ENCODE measurements at places on chromosomes 11 and 22.

GRCh38 chr11:96207459-96208449 lies 135.2 kb downstream of the MAML2 start:
- H3K27ac ChIP-seq: peak overlapping the region; percentile 99
- H3K36me3 ChIP-seq: peaks cover 6% of the 10 kb centered on the region
- H3K4me3 ChIP-seq: peak overlapping the region; percentile 71
- H3K4me1 ChIP-seq: peaks cover 62% of the 10 kb centered on the region

DNA sequence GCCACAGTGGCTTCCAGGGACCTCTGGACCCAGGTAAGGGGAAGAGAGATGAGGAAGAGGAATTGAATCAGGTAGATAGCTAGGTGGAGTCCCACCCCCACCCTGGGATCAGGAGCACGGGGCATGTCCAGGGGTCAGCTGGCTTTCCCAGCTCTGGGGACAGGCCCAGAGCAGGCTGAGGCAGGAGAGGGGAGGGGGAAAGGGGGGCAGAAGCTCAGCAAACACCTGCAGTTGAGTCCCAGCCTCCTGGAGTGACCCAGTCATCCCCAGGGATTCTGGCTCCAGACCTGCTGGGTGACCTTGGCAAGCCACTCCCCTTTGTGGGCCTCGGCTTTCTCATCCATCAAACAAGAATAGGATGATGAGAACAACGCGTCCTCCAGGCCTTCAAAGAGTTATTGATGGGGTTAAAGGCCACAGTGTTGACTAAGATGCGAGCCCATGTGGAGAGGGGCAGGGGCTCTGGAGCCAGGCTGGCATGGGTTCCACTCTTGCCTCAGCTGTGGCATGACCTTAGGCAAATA lies 16.0 kb downstream of the STARD10 start:
- no peak overlapping the region for H3K4me3 ChIP-seq
- peaks cover 38% of the 10 kb centered on the region for H3K4me1 ChIP-seq
- H3K36me3 ChIP-seq: no peaks in the 10 kb centered on the region
- H3K27me3 ChIP-seq: no peaks in the 10 kb centered on the region

- H3K27me3 ChIP-seq: peaks cover 7% of the 10 kb centered on the region
- DNase-seq: no peak
- no peaks in the 10 kb centered on the region for H3K36me3 ChIP-seq
- H3K4me3 ChIP-seq: no peak overlapping the region
Measured at GRCh38 chr22:37546437-37547250, 13.6 kb upstream of the CDC42EP1 start.

- H3K4me3 ChIP-seq: no peak overlapping the region
- H3K4me1 ChIP-seq: no peaks in the 10 kb centered on the region
Measured at GRCh38 chr22:21902296-21903087, 35.0 kb upstream of the MAPK1 start.

- no peaks in the 10 kb centered on the region for H3K4me1 ChIP-seq
- peaks cover 27% of the 10 kb centered on the region for H3K27me3 ChIP-seq
- no peak overlapping the region for H3K4me3 ChIP-seq
- no peaks in the 10 kb centered on the region for H3K36me3 ChIP-seq
- no peak for DNase-seq
- no peak overlapping the region for H3K27ac ChIP-seq
Measured at GRCh38 chr11:33965032-33965431, 73.2 kb upstream of the LMO2 start.

DNA sequence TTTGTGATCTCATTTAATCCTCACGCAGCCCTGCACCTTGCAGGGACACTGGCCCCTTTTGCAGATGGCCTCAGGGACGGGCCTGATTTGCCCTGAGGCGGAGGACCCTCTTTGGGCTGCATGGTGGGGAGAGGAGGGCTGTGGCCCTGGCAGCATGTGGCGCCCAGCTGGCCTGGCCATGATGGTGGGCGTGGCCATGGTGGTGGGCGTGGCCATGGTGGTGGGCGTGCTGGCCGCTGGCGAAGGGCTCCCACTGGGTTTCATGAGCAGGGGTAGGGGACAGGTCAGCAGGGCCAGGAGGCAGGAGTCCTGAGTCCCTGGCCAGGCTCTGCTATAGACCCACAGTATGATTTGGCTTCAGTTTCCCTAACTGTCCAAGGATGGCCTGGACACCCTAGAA lies 13.1 kb downstream of the WNT11 start:
- H3K4me3 ChIP-seq: no peak overlapping the region
- H3K36me3 ChIP-seq: no peaks in the 10 kb centered on the region
- no peaks in the 10 kb centered on the region for H3K4me1 ChIP-seq
- no peak overlapping the region for H3K27ac ChIP-seq
- no peaks in the 10 kb centered on the region for H3K27me3 ChIP-seq
- no peak for DNase-seq

DNA sequence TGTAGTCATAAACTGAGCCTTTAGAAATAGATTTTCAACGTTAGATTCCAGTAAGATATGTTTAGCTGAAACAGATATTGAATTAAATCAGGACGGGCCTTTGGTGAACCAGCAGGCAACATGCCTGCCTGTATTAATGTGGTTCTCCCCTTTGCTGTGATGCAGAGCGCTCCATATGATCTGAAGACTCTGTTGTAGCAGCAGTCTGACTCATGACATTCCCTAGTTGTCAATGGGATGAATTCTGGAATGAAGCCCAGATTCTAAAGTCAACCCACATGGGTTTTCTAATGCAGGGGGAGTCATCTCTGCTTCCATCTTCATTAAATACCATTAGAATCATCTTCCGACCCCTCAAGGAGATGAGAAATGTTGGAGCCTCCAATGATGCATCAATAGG lies 864.5 kb downstream of the NTM start:
- H3K4me3 ChIP-seq: no peak overlapping the region
- no peak for DNase-seq
- no peaks in the 10 kb centered on the region for H3K36me3 ChIP-seq

GRCh38 chr11:117722082-117722481 lies 74.9 kb downstream of the DSCAML1 start:
- H3K4me1 ChIP-seq: no peaks in the 10 kb centered on the region
- no peak overlapping the region for H3K27ac ChIP-seq
- DNase-seq: no peak

DNA sequence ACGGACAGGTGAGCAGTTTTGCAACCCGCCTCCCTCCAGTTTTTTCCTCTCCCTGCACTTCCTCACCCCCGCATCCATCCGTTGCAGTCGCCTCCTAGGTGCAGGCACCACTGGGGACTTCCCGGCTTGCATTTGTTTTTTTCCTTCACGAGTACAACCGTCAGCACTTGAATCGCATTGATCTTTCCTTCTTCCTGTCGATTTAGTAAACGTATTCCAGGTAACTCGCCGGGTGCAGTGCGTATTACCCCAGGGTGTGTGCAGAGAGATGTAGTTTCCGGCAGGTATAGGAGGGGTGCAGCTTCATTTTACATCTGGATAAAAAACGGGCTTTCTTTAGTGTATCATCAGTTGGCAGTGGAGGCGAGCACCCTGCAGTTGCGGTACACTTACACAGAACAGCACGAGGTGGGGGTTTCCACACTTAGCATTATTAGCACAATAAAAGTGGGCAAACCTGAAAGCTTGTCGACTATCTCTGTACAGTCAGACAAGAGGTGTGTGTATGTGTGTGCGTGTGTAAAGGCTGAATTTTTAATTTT lies at the start of gene SORL1-AS1:
SORL1-AS1 (minus strand) TSS at position 359 of the 542 bp plus-strand sequence.
- peak within 1 kb of the TSS; percentile 85 for H3K27ac ChIP-seq
- peaks cover 86% of the 10 kb centered on the region for H3K4me1 ChIP-seq
- H3K27me3 ChIP-seq: no peaks in the 10 kb centered on the region
- H3K36me3 ChIP-seq: no peaks in the 10 kb centered on the region

DNA sequence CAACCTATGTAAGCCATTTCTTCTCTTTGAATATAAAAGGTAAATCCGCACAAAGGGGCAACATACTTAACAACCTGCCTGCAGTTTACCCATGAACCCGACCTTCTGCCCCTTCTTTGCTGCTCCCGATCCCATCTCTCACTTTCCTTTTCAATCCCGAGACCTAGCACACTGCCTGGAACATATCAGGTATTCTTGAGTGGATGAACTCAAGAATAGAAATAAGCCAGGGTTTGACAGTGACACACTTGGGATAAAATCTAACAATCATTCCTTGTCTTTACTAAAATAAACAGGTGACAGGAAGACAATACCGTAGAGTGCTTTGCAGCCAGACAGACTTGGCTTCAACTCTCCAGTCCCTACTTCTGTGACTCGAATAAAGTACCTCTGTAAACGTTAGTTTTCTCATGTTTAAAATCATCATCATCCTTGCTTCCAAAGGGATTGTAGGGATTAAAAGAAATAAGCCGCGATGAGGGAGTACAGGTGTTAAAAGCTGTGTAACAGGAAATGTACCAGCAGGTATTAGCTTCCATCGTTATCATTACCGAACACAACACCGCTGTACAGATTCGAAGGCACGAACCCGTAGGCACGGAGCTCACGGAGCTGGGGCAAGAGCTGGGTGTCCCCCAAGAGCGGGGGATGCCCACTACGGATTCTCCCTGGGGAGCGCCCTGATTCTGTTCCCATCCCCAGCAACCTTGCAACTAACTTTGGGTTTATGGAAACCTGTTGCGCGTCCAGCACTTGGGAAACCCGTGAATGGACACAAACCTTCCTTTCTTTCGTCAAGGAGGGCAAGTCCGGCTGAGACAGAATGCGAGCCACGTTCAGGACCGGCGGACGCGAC lies 720 bp downstream of the UFD1 start:
- DNase-seq: no peak
- H3K4me3 ChIP-seq: peak overlapping the region; percentile 99
- H3K27ac ChIP-seq: peak overlapping the region; percentile 95
- peaks cover 36% of the 10 kb centered on the region for H3K4me1 ChIP-seq

GRCh38 chr22:50665738-50666137 lies 6.9 kb upstream of the SHANK3 start:
- H3K36me3 ChIP-seq: no peaks in the 10 kb centered on the region
- no peak overlapping the region for H3K27ac ChIP-seq
- no peak for DNase-seq
- H3K27me3 ChIP-seq: peaks cover 15% of the 10 kb centered on the region
- no peak overlapping the region for H3K4me3 ChIP-seq

GRCh38 chr11:112588252-112588694 lies 327.6 kb upstream of the PLET1 start:
- peaks cover 5% of the 10 kb centered on the region for H3K4me1 ChIP-seq
- H3K27ac ChIP-seq: no peak overlapping the region
- no peak overlapping the region for H3K4me3 ChIP-seq
- no peak for DNase-seq

GRCh38 chr11:134477486-134477885 lies 65.4 kb upstream of the B3GAT1 start:
- H3K27me3 ChIP-seq: peaks cover 23% of the 10 kb centered on the region
- no peak overlapping the region for H3K27ac ChIP-seq
- DNase-seq: no peak

GRCh38 chr11:30395751-30396150 lies 72.8 kb downstream of the ARL14EP start:
- no peak overlapping the region for H3K27ac ChIP-seq
- H3K36me3 ChIP-seq: no peaks in the 10 kb centered on the region
- no peak overlapping the region for H3K4me3 ChIP-seq
- no peaks in the 10 kb centered on the region for H3K27me3 ChIP-seq

DNA sequence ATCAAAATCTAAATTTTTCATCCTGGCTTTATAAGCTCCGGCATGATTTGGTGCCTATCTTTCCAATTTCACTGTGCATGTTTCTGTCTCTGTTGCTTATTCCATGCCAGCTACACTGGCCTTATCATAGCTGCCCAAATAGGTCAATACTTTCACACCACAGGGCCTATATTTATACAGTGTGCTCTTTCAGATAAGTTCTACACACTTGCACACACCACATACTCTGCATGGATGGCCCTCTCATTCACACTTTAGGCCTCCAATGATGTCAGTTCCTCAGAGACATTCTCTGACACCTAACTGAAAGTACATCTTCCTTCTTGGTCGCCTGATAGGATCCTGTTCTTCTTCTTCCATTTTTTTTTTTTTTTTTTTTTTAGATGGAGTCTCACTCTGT lies 7.0 kb downstream of the ALG8 start:
- DNase-seq: no peak
- no peak overlapping the region for H3K27ac ChIP-seq
- H3K4me3 ChIP-seq: no peak overlapping the region
- H3K36me3 ChIP-seq: peaks cover 14% of the 10 kb centered on the region
- no peaks in the 10 kb centered on the region for H3K27me3 ChIP-seq
- peaks cover 9% of the 10 kb centered on the region for H3K4me1 ChIP-seq

DNA sequence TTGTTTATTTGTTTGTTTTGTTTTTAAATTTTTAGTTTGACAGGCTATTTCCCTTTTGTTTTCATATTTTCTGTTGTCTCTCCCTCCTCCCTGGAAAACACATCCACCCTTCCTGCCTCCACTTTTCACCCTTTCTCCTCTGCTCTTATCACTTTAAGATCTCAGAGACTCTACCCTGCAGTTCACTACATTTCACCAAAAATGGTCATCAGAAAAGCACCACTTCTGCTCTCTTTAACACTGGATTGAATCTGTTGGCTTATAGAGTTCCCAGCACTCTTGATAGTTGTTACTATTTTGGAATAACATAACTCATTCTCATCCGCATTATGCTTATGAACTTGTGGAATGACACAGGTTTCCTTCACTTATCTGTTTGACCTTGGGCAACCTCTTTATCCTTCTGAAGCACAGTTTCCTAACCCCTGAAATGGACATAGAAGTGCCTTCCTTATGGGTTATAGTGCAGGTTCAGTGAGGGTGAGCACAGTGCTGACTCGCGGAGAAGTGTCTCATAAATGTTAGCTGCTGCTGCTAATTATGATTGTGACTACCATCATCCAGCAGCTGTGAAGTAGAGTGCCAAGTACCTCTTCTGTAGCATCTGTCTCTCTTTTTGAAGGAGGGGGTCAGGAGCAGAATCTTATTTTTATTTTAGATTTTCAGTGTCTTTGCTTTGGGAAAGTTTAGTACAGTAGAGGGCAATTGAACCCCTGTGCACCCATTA lies 15.0 kb downstream of the TEAD1 start:
- peaks cover 4% of the 10 kb centered on the region for H3K36me3 ChIP-seq
- H3K27ac ChIP-seq: no peak overlapping the region
- H3K4me1 ChIP-seq: no peaks in the 10 kb centered on the region
- H3K27me3 ChIP-seq: peaks cover 58% of the 10 kb centered on the region
- DNase-seq: no peak
- no peak overlapping the region for H3K4me3 ChIP-seq

DNA sequence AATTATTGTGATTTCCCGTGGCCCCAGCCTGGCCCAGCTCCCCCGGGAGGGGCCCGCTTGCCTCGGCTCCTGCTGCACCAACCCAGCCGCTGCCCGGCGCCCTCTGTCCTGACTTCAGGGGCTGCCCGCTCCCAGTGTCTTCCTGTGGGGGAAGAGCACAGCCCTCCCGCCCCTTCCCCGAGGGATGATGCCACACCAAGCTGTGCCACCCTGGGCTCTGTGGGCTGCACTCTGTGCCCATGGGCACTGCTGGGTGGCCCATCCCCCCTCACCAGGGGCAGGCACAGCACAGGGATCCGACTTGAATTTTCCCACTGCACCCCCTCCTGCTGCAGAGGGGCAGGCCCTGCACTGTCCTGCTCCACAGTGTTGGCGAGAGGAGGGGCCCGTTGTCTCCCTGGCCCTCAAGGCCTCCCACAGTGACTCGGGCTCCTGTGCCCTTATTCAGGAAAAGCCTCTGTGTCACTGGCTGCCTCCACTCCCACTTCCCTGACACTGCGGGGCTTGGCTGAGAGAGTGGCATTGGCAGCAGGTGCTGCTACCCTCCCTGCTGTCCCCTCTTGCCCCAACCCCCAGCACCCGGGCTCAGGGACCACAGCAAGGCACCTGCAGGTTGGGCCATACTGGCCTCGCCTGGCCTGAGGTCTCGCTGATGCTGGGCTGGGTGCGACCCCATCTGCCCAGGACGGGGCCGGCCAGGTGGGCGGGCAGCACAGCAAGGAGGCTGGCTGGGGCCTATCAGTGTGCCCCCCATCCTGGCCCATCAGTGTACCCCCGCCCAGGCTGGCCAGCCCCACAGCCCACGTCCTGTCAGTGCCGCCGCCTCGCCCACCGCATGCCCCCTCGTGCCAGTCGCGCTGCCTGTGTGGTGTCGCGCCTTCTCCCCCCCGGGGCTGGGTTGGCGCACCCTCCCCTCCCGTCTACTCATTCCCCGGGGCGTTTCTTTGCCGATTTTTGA lies 3.3 kb upstream of the ANKRD13D start:
- peaks cover 22% of the 10 kb centered on the region for H3K4me1 ChIP-seq
- no peaks in the 10 kb centered on the region for H3K36me3 ChIP-seq
- H3K27me3 ChIP-seq: no peaks in the 10 kb centered on the region
- DNase-seq: no peak
- peak overlapping the region; percentile 100 for H3K27ac ChIP-seq

All from natural killer cell treated with Interleukin-12 subunit alpha and Interleukin-12 subunit beta and Interleukin-15 and Interleukin-18, amount 100 ng/mL, for 72 hours (primary cell).